ENCODE measurements at places on chromosomes 3 and 15.
A peak's percentile ranks its signal among the peaks of the same experiment; 100 is the strongest.

DNA sequence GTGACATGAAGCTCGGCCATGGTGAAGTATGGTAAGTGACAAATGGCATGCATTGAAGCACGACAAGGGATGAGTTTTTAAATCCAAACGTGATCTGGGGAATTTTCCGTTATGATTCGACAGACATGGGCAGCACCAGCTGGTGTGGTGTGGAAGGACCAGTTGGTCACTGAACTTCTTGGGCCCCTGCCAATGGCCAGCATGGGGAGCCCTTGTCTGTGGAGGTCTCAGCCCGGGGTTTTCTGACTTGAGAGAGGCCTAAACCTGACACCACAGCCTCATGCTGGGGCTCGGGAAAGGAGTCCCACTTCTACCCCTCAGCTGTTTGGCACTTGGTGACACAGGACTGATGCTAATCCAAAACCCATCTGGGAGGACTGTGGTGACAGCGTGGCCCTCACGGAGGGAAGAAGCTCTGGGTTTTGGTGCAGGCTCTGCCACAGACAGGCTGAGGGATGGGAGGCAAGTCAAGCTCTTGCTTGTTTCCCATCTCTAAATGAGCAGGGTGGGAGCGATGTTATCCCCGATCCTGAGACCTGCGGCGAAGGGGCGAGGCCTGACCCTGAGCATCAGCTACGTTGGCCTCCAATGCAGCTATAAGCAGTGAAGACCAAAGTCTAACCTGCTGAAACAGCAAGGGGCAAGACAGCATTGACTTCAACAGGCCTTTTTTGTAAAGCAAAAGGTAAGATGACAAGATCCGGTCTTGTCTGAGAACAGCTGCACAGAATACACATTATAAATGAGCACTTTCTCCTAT is 69.5 kb downstream of the ATP1B3 start:
- no peak for DNase-seq

DNA sequence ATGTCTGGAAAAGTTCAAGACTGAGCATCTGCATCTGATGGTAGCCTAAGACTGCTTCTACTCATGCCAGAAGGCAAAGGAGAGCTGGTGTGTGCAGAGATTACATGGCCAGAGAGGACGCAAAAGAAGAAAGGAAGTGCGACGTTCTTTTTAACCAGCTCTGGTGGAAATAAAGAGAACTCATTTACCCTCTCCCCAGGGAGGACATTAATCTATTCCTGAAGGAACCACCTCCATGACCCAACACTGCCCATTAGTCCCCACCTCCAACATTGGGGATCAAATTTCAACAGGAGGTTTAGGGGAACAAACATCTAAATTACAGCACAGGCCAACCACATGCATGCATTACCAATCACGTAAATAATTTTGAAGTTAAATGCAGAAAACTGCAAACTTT is 1.5 kb upstream of the NCK1 start:
- DNase-seq, result peak; percentile 31

GRCh38 chr3:63951492-63952247 is 39.5 kb upstream of the SCAANT1 start:
- no peak for DNase-seq

DNA sequence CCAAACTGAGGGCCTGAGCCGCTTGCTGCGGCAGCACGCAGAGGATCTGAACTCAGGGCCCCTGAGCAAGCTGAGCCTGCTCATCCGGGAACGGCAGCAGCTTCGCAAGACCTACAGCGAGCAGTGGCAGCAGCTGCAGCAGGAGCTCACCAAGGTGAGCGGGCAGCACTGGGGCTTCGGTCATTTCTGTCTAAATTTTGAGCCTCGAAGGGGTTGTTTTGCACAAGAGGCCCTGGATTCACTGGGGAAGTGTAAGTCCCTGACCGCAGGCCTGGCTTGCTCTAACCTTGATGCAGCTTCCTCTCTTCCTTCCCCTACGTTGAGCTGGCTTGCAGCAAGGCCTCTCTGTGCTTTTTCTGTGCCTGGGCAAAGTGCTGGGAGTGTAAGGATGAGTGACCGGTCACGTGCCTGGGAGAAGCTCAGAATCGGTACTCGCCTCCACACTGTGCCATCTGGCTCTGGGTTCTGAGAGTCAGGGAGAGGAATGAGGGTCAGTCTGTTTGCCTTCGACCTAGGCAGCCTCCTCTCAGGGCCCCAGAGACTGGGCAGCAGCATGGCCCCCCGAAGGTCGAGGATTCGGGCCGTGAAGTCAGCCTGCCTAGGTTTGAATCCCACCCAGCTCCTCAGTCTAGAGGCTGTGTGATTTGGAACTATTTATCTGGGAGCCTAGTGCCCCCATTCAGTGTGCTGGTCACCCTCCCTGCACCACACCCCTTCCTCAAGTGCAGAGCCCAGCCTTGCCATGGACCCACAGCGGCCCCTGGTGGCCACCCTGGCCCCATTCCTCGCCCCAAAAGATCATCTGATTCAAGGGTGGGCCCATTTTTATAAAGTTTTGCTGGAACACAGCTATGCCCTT is 1.4 kb downstream of the FES start:
- DNase-seq, result peak; percentile 55

- DNase-seq, result peak; percentile 62
Observed at GRCh38 chr3:186413615-186414415, 51.8 kb upstream of the DGKG start.

GRCh38 chr3:141049681-141050080 is 1.5 kb upstream of the SPSB4 start:
- DNase-seq, result no peak

DNA sequence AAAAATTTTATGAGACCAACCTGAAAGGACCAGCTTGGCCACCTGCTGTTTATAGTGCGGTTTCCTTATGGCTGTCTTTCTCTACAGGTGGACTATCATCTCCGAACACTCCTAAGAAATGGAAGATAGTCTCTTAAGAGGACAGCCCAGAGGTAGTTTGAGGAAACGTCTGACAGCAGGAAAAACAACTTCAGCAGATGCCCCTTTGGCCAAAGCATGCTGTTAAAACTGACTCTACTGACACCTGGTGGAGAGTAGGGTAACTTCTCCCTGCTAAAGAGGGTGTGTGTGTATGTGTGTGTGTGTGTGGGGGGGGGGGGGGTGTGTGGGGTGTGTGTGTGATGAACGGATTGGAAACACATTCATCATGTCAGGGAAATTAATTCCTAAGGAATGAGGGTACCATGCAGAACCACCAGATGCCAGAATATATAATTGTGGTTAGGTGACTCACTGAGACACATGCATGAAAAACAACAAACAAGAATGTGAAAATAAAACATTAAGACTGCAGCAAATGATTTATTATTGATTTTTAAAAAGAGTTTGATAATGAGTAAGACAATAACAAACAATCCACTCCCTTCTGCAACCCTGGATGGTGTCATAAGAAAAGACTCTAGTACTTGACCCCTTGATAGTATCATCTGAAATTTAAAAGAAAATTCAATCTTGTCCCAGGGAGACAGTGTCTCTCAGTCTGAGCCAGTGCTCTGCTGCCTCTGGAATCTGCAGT is 256.5 kb downstream of the THRB start:
- peak; percentile 85 for DNase-seq

DNA sequence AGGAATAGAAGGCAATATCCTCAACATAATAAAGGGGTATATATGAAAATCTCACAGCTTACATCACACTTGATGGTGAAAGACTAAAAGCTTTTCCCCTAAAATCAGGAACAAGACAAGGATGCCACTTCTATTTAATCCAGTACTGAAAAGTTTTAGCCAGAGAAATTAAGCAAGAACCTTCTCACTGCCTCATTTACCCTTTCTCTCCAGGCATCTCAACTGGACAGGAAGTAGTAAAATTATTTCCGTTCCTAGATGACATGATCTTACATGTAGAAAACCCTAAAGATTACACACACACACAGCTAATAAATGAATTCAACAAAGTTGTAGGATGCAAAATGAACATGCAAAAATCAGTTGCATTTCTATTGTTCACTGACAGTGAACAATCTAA is 11.2 kb downstream of the SCAP start:
- no peak for DNase-seq

DNA sequence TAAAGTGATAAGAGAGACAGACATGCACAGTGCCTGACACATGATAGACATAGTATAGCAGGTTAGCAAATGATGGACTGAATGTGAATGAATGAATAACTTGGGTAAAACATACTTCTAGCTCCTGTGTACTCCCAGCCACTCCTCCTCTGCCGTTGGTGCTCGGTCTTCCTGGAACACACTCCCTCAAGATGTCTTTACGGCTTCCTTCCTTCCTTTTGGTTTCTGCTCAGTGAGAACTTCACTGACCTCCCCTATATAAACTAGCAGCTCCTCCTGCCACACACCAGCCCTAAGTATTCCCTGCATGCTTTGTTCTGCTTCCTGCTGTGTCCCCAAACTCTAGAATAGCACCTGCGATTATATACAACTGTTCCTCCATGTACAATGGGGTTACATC is 50.2 kb downstream of the RAD54L2 start:
- DNase-seq, result no peak

DNA sequence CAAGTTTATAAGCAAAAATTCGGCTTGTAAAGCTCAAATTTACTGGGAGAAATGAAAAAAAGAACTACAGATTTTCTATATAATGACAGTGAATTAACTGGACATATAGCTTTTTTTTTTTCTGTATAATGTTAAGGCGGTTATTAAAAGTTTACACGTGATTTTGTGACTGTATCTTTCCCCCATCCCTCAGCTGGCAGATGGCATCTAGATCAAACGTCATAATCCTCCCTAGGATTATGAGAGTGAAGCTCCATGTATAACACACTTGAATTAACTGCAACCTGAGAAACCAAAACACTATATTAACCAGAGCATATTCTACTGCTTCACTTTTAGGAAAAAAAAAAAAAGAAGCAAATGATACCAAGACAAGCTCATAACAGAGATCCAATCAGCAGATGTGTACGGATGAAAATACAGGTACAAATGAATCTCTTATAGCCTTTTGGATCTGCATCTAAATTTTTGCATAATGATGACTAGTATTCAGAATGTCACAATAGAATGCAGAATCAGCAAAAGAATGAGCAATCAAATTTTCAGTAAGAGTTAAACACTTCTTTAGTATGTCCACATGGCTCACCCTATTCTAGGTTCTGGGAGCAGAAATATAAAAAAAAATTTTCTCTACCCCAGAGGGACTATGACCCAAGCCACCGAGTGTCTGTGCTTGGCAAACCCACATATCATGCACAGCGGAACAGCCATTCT is 12.4 kb downstream of the MOBP start:
- no peak for DNase-seq

- DNase-seq, result no peak
Observed at GRCh38 chr3:8436661-8437287, 64.8 kb upstream of the LMCD1 start.
